ENCODE measurements at places on chromosomes 2 and 18.

GRCh38 chr18:13447621-13448334, 229.2 kb downstream of the LDLRAD4 start:
- peak overlapping the region; percentile 64 for H3K4me3 ChIP-seq
- peaks cover 10% of the 10 kb centered on the region for H3K4me1 ChIP-seq
- peak overlapping the region; percentile 47 for H3K27ac ChIP-seq
- peak; percentile 96 for DNase-seq
- H3K36me3 ChIP-seq: no peaks in the 10 kb centered on the region

DNA sequence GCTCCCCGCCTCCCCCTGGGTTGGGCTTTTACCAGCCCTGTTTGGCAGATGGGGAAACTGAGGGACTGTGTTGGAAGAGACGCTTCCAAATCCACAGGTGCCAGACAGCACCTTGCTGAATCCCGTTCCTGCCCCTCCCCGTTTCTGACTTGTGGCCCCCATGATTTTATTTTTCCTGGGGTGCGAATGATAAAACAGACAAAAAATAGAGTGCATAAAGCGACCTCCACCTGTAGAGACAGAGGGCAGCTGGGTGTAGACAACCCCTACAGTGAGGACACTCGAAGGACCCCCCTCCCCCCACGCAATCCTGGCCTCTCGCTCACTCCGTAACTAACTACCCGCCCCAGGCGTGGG, 2.2 kb upstream of the CTDSP1 start:
- peak overlapping the region; percentile 95 for H3K4me3 ChIP-seq
- no peaks in the 10 kb centered on the region for H3K27me3 ChIP-seq
- H3K27ac ChIP-seq: peak overlapping the region; percentile 97
- peaks cover 13% of the 10 kb centered on the region for H3K4me1 ChIP-seq
- H3K36me3 ChIP-seq: no peaks in the 10 kb centered on the region

- H3K4me3 ChIP-seq: no peak overlapping the region
- peak; percentile 95 for DNase-seq
- peaks cover 17% of the 10 kb centered on the region for H3K4me1 ChIP-seq
- H3K36me3 ChIP-seq: no peaks in the 10 kb centered on the region
- no peaks in the 10 kb centered on the region for H3K27me3 ChIP-seq
These were observed 126.3 kb downstream of the IRS1 start for GRCh38 chr2:226673314-226673723.

DNA sequence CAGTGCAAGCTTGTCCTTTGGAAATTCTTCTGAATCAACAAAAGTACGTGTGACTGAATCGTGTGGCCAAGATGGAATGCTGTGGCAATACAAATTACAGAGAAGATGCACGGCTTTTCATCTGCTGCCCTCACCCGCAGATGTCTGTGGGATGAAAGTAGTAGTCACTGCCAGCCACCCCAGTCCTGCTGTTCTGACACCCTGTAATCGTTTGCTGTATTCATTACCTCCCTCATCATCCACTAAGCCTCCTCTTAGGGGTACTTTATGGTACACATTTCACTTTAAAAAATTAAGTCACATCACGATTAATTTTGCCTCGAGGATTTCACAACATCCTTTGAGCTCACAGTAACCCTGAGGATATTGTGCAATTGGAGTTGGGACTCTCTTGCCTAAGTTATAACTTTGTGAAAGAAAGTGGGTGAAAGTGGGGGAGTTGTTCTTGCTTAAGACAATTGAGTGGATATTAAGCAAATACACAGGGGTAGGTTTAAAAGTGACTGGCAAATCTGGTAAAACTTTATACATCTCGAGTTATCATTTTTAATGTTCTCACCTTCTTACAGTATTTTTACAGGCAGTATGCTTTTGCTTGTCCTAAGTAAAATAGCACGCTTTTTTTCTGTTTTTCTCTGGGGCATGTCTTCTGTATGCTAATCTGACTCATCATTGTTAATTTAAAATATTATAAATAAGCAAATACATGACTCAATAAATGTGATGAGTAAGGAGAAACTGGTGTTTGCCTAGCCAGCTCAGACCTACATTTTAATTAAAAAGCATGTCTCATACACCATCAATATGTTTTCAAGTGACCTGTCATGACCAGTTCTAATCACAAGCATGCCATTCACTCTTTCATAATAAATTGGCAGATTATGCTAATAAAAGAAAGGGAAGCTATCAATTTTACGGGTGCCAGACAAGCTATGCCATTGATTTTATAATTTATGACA, 680.9 kb downstream of the IRS1 start:
- no peaks in the 10 kb centered on the region for H3K27me3 ChIP-seq
- DNase-seq: peak; percentile 94
- peak overlapping the region; percentile 84 for H3K27ac ChIP-seq
- H3K4me3 ChIP-seq: peak overlapping the region; percentile 61
- H3K36me3 ChIP-seq: no peaks in the 10 kb centered on the region
- H3K4me1 ChIP-seq: peaks cover 63% of the 10 kb centered on the region

DNA sequence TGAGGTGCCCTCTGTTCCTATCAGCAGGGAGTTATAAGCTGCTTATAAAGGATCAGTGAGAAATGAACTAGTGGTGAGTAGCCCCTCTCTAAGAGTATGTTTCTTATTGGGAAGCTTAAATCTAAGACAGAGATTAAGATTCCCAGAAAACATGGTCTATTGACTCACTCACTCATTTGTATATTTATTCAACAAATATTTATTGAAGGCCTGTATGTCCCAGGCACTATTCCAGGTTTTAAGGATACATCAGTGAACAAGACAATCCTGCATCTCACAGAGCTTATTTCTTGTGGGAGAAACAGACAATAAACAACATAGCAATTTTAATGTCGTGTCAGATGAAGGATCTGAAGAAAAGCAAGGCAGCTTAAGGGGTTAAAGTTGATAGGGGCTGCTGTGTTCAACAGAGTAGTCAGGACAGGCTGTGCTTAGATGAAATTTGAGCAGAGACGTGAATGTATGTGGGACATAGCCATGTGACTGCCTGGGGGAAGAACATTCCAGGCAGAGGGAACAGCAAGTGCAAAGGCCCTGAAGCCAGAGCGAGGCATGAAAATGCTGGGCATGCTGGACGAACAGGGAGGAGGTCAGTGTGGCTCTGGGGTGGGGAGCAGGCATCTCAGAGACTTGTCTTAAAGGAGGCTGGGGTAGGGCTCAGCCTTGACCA, 14.8 kb upstream of the PSD4 start:
- H3K27ac ChIP-seq: peak overlapping the region; percentile 32
- no peaks in the 10 kb centered on the region for H3K27me3 ChIP-seq
- peak; percentile 45 for DNase-seq
- no peak overlapping the region for H3K4me3 ChIP-seq
- H3K4me1 ChIP-seq: peaks cover 9% of the 10 kb centered on the region
- H3K36me3 ChIP-seq: no peaks in the 10 kb centered on the region

GRCh38 chr2:152525277-152525838, 190.4 kb downstream of the FMNL2 start:
- peak overlapping the region; percentile 64 for H3K27ac ChIP-seq
- DNase-seq: peak; percentile 85
- H3K4me1 ChIP-seq: peaks cover 38% of the 10 kb centered on the region
- H3K36me3 ChIP-seq: no peaks in the 10 kb centered on the region

DNA sequence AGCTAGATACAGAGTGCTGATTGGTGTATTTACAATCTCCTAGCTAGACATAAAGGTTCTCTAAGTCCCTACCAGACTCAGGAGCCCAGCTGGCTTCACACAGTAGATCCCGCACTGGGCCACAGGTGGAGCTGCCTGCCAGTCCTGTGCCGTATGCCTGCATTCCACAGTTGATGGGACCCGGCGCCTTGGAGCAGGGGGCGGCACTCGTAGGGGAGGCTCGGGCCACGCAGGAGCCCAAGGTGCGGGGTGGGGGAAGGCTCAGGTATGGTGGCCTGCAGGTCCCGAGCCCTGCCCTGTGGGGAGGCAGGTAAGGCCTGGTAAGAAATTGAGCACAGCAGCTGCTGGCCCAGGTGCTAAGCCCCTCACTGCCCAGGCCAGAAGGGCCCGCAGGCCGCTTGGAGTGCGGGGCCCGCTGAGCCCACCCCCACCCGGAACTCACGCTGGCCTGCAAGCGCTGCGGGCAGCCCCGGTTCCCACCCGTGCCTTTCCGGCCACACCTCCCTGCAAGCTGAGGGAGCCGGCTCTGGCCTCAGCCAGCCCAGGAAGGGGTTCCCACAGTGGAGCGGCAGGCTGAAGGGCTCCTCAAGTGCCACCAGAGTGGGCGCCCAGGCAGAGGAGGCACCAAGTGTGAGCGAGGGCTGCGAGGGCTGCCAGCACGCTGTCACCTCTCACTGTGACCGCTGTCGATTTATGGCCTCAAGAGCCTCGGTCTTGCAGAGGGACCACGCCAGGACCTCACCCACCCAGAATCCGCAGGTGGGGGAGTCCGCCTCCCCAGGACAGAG, 76.5 kb downstream of the MEX3C start:
- no peak overlapping the region for H3K4me3 ChIP-seq
- no peak for DNase-seq
- no peaks in the 10 kb centered on the region for H3K27me3 ChIP-seq
- H3K27ac ChIP-seq: no peak overlapping the region
- no peaks in the 10 kb centered on the region for H3K4me1 ChIP-seq

- H3K27ac ChIP-seq: peak overlapping the region; percentile 93
- 0 out of 2 replicates have a peak, but pooled peaks cover 7% of the 10 kb centered on the region for H3K36me3 ChIP-seq
- DNase-seq: no peak
- no peaks in the 10 kb centered on the region for H3K27me3 ChIP-seq
These were observed 716 bp upstream of the SLC39A10 start for GRCh38 chr2:195656161-195656858.

DNA sequence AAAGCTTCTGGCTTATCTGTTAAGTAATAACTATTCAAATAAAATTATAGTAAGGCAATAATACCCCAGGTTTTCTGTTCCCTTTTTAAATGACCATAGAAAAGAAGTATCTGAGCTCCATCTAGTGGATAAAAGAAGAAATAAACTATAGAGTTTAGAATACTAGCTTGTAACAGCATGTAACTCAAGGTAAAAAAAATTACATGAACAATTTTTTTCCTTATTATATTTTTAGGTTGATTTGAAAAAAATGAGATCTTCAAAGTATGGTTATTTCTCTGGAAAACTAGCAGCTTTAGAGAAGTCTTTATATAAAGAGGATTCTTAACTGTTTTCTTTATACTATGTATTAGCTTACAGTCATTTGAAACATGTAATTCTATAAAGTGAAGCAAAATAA, 58.1 kb downstream of the NCKAP1 start:
- H3K4me1 ChIP-seq: no peaks in the 10 kb centered on the region
- H3K4me3 ChIP-seq: no peak overlapping the region
- peak; percentile 63 for DNase-seq
- no peak overlapping the region for H3K27ac ChIP-seq

- no peaks in the 10 kb centered on the region for H3K4me1 ChIP-seq
- H3K4me3 ChIP-seq: no peak overlapping the region
- H3K36me3 ChIP-seq: no peaks in the 10 kb centered on the region
- DNase-seq: no peak
- no peaks in the 10 kb centered on the region for H3K27me3 ChIP-seq
- H3K27ac ChIP-seq: no peak overlapping the region
These were observed 776.8 kb upstream of the SOX11 start for GRCh38 chr2:4915357-4915756.

GRCh38 chr18:2826581-2826980, 20.2 kb upstream of the EMILIN2 start:
- peak; percentile 69 for DNase-seq
- no peaks in the 10 kb centered on the region for H3K27me3 ChIP-seq
- no peaks in the 10 kb centered on the region for H3K36me3 ChIP-seq
- H3K4me3 ChIP-seq: no peak overlapping the region

All from GM23248 (cell line).